ENCODE measurements at places on chromosomes 1 and 21. TPM values are rescaled to one million over a fixed set of nuclear protein-coding genes. Genes with fewer than 3 reads are reported as not detected.

The GNAT2 gene
- total RNA-seq: not detected

The GNG4 gene
- total RNA-seq: 6.3 TPM

The C1orf56 gene
- total RNA-seq: 2.5 TPM

The KIF14 gene
- 4.3 TPM for total RNA-seq

The CDC7 gene
- total RNA-seq: 2.1 TPM

The C1orf21 gene
- total RNA-seq: 14.6 TPM

The FBXO42 gene
- total RNA-seq: 16.3 TPM
